ENCODE measurements at places on chromosomes 5 and 9.

GRCh38 chr5:81854915-81855314 is 104.0 kb upstream of the SSBP2 start:
- DNase-seq = no peak

- DNase-seq = no peak
Observed at GRCh38 chr9:110125763-110126351, 82.1 kb downstream of the C9orf152 start.

- no peak for DNase-seq
Observed at GRCh38 chr5:151661968-151662732, 24.6 kb downstream of the SPARC start.

DNA sequence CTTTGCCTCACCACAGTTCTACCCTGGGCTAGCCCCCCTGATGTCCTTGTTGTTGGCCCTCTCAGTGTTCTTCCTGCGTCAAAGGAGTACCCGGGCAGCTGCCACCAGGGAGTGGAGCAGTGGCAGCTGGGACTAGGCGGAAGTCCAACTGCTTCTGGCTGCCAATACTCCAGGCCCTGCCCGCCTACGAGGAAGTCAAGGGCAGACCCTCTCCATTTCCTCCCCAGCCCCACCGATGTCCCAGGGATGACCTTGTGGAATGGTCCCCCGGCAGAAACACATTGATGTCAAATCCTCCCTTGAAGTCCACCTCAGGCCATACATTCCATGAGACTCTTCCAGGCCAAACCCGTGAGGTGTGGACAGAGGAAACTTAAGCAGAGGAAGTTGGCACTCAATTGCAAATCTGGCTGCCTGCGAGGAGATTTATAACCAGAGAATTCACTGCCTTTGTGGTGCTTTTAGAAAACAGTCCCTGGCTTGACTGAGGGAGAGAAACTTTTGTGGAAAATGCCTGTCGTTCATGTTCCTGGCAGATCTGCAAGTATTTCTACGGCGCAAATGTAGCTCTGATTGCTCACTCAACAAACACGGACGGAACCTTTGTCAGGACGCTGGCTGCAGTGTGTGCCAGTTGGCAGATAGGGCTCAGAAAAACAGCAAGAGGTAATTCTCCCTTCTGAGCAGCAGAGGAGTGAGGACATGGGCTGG is 339.7 kb downstream of the RAB3C start:
- peak; percentile 67 for DNase-seq

- DNase-seq = no peak
Observed at GRCh38 chr9:106916466-106917235, 53.7 kb downstream of the ZNF462 start.

DNA sequence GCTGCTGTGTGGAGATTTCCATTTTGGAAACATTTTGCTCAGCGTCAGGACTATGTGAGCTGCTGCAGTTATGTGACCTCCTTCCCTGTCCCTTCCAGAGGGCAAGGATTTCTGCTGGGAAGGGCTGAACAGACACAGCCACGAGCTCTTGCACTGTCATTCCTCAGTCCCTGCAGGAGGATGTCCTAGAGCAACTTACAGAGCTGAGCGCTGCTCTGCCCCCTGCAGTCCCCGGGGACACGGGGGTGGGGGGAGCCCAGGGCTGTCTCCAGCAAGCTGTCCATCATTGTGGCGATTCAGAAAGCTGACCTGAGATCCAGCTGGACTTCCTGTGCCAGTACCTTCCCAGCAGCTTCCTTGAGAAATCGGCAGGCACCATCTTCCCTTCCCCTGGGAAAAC is 28.0 kb upstream of the MAP1B start:
- DNase-seq = no peak

- no peak for DNase-seq
Observed at GRCh38 chr5:178739452-178740180, 9.2 kb upstream of the ZNF354A start.

DNA sequence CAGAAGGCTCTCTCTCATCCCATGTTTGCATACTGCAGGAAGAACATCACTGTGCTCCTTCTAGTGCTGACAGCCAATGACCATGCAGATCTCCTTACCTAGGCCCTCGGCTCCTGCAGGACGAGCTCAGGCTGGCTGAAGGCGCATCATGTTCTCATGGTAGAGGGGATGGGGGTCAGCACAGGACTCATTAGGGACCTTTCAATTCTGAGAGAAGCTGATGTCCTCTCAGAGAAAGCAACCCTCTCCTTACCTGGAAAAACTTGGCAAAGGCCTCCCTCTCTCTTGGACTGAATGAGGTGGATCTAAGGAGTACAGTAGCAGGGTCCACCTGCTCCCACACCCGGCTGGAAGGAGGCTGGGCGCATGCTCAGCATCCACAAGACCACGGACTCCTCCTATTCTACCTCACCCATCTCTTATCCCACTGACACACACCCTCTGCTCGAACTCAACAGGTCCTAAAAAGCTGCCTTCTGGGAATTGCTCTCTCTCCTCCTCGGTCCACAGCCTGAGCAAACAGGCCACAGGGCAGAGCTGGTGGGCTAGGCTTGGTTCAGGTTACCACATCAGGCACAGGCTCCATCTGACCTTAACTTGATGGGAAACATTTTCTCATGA is 2.9 kb downstream of the IPPK start:
- no peak for DNase-seq

DNA sequence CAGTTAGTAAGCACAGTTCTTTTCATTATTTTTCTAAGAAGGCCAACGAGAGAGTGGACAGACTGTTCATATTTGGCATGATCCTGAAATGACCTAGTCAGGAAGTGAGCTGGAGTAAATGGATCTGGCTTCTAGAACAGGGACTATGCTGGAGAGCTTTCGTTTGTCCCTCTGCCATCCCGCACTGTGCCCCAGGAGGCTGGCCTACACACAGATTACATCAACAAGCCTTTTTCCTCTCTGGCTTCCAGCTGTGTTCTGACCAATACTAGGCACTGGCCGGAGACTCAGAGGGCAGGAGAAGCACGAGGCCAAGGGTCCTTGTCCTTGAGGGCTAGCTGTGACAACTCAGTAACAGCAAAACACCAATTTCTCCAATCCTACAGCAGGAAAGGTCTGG is 127.8 kb downstream of the MED27 start:
- DNase-seq = peak; percentile 85

DNA sequence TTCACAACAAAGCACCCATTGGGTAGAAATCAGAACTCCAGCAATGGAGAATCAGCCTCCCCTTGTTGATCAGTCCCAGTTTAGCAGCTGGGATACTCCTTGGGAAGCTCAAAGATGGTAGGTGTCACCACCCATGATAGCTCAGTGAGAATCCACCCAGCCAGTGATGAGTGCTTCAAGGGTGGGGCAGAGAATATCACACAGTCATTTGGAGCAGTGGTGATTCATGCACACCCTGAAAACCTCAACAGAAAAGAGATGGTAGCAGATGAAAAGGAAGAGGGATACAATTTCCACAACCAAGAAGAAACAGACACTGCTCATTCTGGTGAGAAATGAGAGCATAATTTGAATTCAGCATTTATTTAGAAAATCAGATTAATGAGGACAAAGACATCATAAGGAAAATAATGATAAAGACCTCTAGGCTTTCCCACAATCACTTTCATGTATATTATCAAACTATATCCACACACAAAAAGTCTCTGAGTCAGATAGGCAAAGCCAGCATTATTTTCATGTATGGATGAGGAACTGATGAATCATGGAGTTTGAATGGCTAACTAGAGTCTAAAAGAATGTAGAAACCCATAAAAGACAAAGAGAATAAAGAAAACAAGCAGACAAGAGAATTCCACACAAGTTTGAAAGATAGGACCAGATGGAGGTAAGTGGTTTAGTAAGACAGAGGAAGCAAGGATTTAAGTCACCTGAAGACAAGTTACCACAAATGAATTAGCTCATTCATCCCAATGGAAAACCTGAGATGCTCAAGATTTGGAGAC is 82.9 kb downstream of the FEM1C start:
- DNase-seq = no peak

DNA sequence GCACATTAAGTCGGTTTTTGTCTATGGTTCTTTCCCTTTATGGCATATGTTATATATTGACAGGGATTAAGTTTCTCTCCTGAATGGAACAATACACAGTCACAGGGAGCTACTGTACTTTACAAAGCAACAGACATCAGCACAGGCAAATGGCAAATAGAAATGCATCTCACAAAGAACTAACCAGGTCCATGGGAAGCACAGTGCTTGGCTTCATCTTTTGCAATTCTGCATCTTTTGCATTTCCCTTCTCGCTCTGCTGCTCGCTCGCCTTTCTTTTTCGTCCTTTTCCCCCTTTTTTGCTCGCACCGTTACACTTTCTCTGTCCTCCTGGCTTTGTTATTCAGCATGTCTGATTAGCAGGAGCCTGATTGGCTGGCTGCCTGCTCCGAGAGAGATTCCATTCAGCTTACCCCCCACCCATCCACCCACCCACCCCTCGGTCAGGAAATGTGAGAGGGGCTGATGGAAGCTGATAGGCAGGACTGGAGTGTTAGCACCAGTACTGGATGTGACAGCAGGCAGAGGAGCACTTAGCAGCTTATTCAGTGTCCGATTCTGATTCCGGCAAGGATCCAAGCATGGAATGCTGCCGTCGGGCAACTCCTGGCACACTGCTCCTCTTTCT is at the start of gene ADAMTSL1:
ADAMTSL1 (plus strand) TSS at position 502 of the 628 bp plus-strand sequence; CDS start at position 582, 80 bp downstream.
- peak; percentile 45 for DNase-seq

DNA sequence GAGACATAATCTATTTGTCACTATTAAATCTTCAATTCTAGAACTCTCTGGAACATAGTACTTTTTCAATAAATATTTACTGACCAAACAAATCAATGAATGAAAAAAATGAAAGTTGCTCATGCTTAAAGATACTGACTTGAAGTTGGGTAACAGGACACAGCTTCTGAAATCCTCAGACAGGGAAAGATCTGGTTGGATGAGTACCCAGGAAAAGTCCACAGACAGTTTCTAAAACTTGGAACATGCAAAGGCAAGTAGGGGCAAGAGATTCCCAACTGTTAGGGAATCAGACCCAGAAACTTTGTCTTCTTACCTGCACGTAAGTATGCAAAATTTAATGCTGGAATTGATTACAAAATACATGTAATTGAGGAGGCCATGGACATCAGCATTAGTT is 366.2 kb downstream of the ACTL7B start:
- no peak for DNase-seq

GRCh38 chr9:124860582-124861341 is 995 bp downstream of the RPL35 start:
- DNase-seq = no peak

DNA sequence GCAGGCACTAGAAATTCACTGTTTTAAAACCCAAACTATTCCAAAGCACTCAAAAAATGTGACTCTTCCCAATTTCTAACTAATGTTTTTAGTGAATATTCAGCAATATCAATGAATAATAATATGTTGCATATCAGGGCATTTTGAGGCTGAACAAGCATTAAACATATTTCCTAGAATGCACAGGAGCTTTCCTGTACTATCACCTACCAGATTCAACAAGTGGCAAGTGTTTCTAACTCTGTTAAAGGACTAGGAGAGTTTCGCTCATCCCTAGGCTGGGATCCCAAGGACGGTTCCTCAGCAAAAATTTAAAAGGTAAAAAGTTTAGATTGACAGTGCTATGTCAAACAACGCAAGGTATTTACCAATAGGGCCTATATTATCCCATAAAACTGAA is 21.0 kb downstream of the GNE start:
- DNase-seq = no peak

DNA sequence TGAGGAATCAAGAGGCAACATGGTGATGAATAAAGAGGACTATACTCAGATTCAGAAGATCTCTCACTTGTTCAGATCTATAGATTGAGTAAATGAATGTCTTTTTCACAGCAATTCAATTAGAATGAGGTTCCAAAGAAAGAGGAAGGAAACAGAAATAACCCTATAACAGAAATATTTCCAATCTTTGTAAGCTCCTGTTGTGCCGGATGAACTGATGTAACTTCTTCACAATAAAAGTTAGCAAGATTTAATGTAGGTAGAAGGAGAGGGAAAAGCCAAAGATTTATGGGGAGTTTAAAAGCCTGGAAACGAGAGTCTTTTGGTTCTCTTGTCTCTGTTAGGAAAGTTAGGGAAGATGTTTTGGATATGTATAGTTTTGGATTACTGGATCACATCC is 92.1 kb downstream of the PBX3 start:
- DNase-seq = no peak

DNA sequence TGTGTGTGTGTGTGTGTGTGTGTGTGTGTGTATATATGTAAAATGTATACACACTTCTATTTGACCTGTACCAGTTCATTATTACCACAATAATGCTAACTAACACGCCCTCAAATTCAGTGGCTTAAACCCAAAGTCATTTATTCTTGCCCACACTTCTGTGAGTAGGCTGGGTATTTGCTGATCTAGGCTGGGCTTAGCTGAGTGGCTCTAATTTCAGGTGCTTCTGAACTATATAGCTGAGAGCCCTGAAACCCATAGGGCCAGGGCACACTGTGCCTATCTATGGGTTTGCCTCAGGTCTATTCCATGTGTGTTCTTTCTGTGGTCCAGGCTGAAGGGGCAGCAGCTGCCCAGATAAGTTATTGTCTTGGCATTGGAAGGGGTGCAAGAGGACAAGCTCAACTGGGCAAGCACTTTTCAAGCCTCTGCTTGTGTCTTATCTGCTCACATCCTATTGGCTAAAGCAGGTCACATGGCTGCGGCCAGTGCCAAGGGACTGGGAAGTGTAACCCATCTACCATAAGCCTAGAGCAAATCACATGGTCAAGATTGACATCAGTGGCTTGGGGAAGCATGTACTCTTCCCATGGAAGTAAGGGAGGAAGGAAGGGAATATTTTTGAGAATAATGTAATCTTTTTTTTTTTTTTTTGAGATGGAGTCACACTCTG is 139.9 kb downstream of the PALM2AKAP2 start:
- DNase-seq = no peak

DNA sequence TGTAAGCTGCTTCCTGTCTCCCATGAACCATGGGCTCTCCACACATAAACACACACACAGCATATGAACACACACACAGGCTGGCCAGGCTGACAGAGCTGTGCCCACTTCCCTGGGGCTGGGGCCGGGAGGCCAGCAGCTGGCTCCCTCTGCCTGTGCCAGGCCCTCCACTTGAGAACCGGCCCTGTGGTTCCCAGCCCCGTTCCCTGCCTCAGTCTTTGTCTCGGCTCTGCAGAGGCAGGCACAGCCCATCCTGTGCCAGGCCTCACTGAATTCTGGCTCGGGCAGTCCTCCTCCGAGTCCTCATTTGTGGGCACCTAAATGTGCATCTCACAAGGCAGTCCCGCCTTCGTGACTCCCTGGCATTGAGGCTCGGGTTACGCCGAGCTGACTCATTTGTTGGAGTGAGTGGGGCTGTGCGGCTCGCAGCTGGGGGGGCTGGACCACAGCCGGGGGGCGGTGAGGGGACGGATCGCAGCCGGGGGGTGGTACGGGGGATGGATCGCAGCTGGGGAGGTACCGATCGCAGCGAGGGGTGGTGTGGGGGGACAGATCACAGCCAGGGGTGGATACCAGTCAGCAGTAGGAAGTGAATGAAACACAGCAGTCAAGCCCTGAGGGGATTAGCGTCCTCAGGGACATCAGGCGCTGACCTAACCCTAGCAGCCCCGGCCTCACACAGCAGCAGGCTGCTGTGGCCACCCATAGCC is 72.3 kb downstream of the PSMB7 start:
- DNase-seq = peak; percentile 61

- DNase-seq = peak; percentile 85
Observed at GRCh38 chr5:93078082-93079038, 502.7 kb downstream of the NR2F1-AS1 start.

GRCh38 chr9:129919841-129920240 is 84.6 kb downstream of the USP20 start:
- no peak for DNase-seq

- peak; percentile 79 for DNase-seq
Observed at GRCh38 chr9:94740145-94740840, 13.8 kb downstream of the AOPEP start.
